ENCODE measurements at places on chromosomes 5 and 9.

- DNase-seq = no peak
Observed at GRCh38 chr9:14062586-14063221, 251.2 kb downstream of the NFIB start.

DNA sequence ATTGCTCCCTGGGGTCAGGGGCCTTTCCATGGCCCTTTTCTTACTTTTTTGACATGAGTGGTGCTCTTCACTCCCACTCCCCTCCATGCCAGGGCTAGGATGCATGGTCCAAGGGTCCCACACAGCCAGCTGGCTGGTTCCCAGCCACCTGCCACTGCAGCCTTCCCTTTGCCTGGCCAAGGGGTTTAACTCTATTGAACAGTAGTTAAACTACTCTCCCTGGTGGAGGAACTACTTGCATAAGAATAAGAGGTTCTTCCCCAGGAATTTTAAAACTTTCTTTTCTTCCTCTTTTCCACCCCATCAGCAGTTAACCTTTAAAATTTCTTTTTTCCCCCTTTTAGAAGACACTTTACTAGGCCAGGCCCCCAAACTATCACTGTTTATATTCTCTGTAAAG, 1532.8 kb upstream of the ACO1 start:
- no peak for DNase-seq

- DNase-seq = no peak
Observed at GRCh38 chr9:12723409-12724028, 30.3 kb downstream of the TYRP1 start.

DNA sequence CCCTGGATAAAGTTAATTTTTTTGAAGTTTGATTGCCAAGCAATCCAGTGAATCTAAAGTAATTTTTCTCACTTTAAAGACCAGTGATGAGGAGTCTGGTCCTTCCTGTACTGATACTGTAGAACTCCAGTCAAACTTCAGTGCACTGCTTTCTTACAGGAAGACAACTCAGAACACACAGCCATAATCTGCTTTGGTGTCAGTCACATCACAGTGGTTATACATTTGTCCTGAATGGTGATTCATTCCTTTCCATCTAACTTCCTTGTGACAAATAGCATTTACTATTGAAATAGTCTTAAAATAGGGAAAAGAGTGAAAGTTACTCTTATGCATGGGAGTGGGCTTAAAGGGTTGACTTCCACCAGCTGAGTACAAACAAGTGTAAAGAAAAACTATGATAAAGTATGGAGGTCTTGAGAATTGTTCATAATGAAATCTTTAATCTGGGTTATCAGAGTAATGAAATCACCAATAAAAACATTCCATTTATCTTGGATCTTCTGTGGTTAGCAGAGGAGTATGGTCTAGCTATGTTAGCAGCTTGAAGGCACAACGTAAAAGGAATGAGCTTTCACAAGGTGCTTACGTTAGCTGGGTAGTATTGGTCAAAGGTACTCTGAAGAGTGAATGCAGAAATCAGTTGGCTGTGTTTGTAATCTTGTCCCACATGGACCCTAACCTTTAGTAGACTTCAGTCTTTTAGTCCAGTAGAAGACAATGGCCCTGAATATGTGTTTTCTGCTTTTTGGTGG, 41.5 kb downstream of the DCP2 start:
- DNase-seq = no peak

GRCh38 chr9:97809666-97810344, 43.2 kb upstream of the FOXE1 start:
- no peak for DNase-seq

DNA sequence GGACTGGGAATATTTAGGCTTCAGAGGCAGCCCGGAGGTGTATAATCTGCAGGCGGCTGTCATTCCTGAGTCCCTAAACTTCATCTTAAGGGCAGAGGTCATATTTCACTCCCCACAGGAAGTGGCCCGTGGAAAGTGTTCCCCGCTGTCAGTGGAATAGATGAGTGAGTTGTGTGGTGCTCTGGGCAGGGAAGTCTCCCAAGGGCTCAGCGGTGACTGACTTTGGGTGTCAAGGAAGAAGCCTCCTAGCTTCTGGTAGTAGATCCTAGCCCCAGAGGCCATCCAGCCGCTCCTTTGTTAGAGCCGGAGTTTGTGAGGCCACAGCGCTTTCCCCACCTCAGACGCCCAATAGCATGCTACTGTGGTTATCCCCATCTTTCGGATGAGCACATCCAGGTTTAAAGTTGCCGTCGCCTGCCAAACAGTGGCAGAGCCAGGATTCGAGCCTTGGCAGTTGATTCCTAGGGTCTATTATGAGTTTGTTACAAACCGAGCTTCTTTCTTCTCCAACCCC, 38.9 kb upstream of the TIFAB start:
- DNase-seq = no peak

DNA sequence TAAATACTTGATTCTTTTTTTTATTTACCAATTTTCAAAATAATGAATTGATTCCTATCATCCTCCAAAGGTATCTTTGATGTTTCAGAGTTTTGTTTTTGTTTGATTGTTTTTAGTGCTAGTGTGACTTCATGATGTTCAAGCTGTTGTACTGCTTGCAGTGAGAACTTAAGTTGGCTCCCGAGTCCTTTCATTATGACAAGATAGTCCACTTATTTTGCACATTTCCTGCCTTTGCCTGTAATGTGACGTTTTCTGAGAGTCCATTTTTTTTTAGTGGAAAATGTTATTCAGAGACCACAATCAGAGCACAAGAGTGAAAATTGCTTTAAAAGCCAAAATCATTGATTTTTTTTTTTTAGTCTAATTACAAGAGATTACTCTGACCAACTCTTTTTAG, 60.1 kb upstream of the FCHO2 start:
- no peak for DNase-seq

GRCh38 chr5:3302228-3302627, 293.4 kb upstream of the IRX1 start:
- no peak for DNase-seq

DNA sequence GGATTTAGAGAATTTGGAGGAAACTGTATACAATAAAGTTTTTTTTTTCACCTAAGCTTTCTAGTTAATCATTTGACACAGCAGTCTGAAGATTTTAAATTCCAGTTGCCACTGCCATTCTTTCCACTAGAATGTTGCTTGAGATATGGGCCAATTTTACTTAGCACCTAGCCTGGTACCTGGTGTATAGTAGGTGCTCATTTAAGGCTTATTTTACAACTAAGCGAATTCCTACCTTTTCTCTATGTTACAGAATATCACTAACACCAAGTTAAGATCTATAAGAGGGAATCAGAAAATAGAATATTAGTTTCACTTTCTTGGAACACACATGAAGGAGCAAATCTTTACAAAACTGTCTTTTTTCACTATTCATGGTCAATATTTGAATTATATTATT, 3.2 kb upstream of the DDX4 start:
- no peak for DNase-seq

DNA sequence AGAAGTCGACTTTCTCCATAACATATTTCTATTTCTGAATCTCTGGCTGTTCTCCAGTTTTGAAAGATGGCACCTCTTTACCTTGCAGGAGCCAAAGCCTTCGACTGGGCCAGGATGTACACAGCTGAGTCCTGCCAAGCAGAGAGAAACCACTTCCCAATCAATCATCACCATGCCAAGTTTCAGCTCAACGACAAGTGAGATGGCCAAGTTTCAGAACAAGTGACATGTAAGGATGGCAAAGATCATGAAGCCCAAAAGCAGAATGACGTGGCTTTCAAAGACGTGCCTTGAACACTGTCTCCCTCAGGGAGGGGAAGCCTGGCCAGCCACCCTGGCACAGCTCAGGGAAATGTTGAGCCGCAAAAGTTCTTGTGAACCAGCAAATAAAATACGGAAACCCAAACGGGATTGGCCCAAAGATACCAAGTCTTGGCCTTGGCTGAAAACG, 17.7 kb downstream of the STK10 start:
- DNase-seq = no peak

GRCh38 chr5:160183075-160183474, 46.2 kb upstream of the FABP6 start:
- no peak for DNase-seq

DNA sequence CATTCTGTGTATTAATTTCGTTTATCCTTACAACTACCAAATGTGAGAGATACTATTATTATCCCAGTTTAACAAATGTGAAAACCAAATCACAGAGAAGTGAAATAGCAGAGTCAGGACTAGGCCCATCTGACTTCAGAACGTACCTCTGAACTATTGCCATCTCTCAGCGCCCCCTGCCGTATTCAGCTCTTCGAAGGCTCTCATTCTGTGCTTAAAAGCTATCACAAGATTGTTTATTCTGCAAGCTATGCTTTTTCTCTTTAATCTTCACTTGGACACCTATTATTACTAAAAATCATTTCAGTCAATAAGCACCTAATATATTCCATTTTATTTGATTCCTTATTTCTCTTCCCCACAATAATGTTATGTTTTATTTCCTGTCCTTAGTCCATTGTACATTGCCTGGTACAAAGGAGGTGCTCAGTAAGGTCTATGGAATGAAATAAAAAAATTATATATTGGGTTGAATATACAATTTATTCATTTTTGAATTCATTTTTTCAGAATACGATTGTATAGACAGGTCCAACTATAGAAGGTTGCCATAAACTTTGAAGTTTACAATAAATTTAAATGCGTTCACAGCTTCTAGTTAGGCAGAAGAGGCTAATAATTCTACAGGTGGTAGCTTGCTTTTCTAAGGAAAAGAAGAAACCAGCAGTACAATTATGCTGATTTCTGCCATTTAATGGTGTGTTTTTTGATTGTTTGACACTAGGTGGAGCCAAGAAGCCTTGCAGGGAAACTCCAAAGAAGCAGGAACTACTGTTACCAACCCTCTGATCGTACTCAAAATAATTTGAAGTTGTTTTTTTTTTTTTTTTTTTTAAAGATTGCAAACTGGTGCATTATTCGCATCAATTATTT, 202.2 kb upstream of the DMRTA1 start:
- DNase-seq = no peak

DNA sequence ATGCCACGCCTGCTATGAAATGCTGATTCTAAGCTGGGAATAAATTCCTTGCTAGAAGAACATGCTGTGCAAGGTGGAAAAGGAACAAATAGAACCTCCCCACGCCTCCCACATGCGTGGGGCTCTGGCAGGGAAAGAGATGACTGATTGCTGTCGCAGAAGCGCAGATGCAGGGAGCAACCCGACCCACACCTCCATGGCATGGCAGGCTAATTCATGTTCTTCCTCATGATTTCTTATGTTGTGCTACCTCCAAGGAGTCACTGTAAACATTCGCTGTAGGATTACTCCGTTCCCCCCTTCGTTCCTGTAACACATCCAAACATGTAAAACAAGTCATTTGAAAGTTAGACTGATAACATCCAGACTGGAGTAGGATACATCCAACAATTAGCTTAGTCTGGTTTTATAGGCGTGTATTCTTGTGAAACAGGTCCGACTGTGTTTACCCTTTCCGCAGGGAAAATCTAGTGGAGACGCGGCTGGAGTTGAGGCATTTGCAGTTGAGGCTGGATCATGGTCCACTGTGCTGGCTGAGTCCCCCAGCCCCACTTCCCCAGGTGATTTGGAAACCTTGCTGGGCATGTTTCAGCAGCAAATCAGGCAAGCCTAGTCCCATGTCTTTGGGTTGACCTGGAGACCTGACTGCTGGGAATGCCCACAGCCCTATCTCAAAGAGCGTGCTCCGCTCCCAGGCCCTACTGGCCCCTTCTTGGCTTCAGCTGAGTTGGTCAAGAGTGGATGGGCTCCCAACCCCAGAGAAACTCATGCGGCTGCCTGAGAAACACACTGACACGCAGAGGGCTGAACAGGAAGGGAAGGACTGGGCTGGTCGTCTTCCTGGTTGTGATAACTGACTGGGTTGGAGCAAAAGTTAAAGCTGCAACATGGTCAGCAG, 24.8 kb upstream of the ANKRD33B start:
- DNase-seq = no peak

GRCh38 chr9:137226338-137227053, 806 bp upstream of the RNF224 start:
- no peak for DNase-seq

- DNase-seq = no peak
Observed at GRCh38 chr5:168291964-168292785, 730 bp downstream of the WWC1 start.

- no peak for DNase-seq
Observed at GRCh38 chr5:154646745-154647113, 108.4 kb upstream of the LARP1 start.

DNA sequence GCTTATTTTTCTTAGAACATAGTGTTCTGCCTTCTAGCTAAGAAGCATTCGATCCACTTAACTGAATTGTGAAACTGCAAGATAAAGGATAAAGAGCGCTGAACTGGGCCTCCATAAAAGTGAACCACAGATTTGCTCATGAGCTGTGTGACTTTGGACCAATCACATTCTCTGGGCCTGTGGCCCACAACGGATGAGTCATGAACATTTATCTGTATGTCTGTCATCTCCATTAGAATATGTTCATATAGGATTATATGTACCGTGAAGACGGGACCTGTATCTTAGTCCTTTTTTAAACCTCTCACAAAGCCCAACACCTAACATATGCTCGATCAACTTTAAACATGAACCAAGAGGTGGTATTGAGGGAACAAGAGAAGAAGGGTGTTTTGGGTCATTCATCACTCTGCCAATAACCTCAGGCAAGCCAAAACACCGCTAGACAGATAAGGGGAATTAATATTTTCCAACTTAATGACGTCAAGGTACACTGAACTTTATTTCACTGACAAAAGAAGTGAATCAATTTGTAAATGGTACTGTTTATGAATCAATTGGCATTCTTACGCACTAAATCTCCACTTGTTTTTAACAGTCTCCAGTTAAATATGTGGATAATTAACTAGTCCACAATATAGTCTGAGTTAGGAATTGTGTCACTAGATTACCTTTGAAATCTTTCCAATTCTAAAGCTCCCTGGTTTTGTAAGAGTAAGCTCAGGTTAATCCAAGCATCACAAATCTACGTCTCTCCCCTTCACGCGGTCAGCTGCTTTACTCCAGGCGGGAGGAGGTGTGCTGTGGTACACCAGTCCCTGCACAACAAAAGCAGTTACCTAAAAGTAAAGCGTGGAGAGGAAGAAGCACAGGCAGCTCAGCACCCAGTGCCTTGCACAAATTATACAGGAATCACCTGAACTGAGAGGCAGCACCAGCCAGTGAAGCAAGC, 1.6 kb downstream of the TMEM245 start:
- DNase-seq = no peak

DNA sequence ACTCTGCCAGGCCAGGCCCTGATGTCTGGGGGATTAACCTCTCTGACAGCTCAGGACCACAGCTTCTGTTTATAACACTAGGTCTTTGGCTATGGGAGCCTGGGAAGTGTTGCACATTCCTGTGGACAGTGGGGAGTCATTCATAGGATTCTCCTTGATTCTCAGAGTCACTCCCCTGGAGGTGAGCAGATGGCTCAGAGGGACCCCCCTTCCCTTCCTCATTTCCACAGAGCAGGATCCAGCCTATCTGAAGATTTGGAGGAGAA, 60.2 kb downstream of the NRG2 start:
- no peak for DNase-seq
